ENCODE measurements at places on chromosomes 3 and 15. TPM values are rescaled to one million over a fixed set of nuclear protein-coding genes. Genes with fewer than 3 reads are reported as not detected.

GRCh38 chr3:18423401-18424212, 1.5 kb downstream of the SATB1 start:
- no peaks in the 10 kb centered on the region for H3K27me3 ChIP-seq
- H3K36me3 ChIP-seq = no peaks in the 10 kb centered on the region

GRCh38 chr3:5692446-5692845, 504.9 kb downstream of the EDEM1 start:
- H3K27me3 ChIP-seq = no peaks in the 10 kb centered on the region
- no peak for DNase-seq
- H3K4me1 ChIP-seq = no peaks in the 10 kb centered on the region
- no peak overlapping the region for H3K4me3 ChIP-seq
- H3K27ac ChIP-seq = no peak overlapping the region
- H3K36me3 ChIP-seq = no peaks in the 10 kb centered on the region

DNA sequence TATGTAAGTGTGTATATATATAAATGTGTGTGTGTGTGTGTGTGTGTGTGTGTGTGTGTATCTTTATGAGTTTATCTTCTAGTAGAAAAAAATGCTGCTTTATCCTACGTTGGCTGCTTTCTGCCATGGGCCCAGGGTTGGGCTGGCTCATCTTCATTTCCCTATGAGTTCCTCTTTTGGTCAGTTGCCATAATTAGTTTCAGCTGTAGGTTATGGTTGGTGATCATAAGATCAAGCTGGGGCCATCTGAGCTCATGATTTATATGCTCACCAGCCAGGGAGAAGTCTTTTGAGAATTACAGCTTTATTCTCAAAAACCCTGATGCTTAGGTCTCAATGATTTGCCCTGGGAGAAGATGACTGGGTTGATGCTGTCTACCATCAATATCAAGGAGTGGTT, 775.8 kb upstream of the ARPP21 start:
- no peaks in the 10 kb centered on the region for H3K4me1 ChIP-seq
- no peak overlapping the region for H3K4me3 ChIP-seq
- no peaks in the 10 kb centered on the region for H3K27me3 ChIP-seq
- H3K36me3 ChIP-seq = no peaks in the 10 kb centered on the region
- no peak for DNase-seq

SELENOT gene
- total RNA-seq = 158 TPM

NR1I2 gene
- total RNA-seq = 0.35 TPM

CHRD gene
- 0.04 TPM for total RNA-seq

SPINT1 gene
- 7.6 TPM for total RNA-seq

Measured in CD8-positive, alpha-beta memory T cell (primary cell).